ENCODE measurements at places on chromosomes 3 and 15.
A peak's percentile ranks its signal among the peaks of the same experiment; 100 is the strongest.

DNA sequence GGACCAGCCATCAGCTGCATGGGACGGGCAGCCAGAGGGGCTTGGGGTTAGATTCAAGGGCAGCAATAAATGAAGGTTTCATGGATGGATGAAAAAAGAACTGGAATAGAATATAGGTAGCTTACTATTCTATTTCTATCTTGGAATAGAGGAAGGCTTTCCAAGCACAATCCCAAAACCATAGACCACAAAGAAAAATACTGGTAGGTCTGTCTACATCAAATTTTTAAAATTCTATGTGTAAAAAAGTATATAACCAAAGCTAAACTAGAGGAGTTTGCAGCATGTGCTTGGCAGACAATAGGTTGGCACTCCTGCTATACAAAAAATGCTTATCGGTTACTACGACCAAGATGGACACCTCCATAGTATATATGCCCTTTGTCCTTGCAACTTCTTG lies 7.2 kb upstream of the FBLN2 start:
- no peak for DNase-seq

GRCh38 chr3:43288366-43288765 lies 2.0 kb downstream of the SNRK start:
- peak; percentile 84 for DNase-seq

DNA sequence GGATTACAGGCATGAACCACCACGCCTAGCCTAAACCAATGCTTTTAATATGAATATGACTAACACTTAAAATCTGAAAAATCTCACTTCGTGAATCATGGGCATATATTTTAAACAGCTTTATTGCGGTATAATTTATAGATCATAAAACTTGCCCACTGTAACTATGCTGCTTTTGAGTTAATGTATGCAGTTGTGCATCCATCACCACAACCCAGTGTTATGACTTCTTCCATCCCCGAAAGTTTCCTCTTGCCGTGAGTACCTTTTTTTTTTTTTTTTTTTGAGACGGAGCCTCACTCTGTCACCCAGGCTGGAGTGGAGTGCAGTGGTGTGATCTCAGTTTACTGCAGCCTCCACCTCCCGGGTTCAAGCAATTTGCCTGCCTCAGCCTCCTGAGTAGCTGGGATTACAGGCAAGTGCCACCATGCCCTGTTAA lies 7.1 kb downstream of the KAT2B start:
- DNase-seq, result no peak

DNA sequence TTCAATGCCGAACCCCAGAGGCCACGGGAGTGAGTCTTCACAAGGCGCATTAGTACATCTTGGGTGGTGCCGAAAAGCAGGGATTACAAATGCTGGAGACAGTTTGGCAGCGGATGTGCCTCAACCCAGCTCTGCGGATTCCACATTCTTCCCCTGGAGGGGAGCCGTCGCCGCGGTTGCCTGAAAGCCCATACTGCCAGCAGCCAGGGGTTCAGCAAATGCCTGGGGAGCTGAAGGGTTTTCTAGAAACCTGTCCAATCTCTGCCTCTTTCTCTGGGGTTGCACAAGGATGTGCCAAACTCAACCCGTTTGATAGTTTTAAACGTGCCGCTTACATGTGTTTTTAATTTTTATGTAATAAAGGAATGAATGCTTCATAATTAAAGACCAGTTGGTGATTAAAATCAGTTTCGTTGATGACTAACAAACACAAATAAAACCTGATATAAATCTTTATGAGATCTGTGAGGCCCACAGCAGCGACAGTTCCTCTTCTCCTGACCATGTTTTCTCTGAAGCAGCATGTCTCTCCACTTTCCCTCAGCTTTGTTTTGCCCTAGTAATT lies 74.6 kb upstream of the LEKR1 start:
- DNase-seq, result peak; percentile 90

DNA sequence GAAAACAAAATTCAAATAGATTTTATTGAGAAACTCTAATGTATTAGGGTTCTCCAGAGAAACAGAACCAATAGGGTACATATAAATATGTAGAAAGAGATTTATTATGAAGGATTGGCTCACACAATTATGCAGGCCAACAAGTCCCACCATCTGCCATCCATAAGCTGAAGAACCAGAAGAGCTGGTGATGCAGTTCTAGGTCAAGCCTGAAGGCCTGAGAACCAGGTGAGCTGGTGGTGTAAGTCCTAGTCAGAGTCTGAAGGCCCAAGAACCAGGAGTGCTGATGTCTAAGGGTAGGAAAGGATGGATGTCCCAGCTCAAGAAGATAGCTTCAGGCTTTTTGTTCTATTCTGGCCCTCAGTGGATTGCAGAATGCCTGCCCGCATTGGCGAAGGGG lies 2.6 kb upstream of the NFKBIZ start:
- DNase-seq, result no peak

DNA sequence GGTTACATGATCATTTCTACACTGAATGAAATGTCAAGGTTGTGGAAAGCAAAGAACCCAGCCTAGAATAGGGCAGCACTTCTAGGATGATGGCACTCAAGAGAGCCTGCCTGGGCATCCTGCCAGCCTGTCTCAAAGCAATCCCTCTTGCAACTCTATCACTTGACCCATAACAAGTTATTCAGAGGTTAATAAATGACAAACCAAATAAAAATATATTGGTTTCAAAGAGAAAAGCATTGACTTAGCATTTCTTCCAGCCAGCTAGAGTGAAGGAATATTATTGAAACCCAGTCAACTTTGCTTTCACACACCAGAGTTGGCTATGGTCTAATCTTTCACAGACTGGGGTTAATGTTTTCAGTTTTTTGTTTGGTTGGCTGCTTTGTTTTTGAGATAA lies 214.6 kb upstream of the UBE2E2 start:
- no peak for DNase-seq

DNA sequence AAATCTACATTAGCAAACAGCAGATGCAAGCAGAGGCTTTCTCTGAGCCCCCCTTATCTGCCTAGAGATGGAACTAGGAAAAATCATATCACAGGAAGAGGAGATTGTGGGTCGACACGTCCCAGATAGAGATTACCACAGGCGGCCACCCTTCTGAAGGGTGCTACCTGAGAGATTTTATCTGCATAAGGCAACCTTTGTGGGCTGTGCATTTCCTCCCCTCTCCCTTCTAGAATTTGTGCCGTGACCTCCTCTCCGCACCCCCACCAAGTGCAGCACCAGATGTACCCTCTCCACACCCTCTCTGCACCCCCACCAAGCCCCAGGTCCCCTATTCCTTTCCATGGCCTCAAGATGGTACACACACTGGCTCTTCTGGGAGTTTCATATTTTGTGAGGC lies 27.4 kb downstream of the METTL6 start:
- DNase-seq, result no peak

- no peak for DNase-seq
These were observed 409.0 kb upstream of the PROK2 start for GRCh38 chr3:72193771-72194430.

DNA sequence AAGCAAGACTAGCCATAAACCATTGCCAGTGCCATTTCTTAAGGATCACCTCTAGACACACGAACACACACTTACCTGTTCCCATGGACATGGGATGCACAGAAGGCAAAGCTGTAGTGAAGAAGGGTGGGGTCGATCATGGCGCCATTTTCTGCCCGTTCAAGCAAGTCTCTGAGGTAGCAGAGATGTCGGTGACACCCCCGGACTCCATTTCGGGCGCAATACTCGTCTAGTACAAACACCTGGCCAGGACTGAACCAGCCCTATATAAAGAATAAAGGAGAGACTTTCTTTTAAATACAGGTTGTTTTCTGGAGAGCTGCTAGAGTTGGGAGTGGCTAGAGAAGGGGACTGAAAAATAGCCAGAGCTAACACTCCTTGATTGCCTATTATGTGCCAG lies 159.4 kb upstream of the FEZF2 start:
- DNase-seq, result no peak

DNA sequence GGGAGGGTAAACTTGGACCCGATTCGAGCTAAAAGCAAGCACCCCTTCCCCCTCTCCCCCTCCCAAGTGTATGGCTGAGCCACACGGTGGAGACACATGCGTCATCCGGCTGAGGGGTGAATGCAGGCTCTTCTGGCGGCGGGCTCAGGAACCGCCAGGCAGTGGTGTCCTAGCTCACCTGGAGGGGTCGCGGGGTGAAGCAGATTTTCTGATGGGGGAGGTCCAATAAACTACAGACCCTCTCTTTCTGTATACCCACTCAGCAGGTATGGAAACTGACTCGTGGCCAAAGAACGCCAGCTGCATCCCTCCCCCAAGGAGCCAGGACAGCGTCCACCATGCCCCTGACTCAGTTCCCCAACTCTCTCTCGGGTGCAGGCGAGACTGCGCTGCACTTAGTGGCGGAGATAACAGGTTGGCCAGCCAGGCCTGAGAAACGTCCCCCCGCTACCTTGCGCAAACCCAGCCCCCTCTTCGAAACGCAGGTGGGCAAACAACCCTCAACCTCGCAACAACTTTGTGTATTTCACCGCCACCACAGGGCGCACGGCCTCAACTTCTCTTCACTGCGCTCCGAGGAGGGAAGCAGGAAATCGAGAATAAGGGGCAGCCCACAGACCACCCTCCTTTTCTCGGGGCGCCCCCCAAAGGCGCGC lies 1.3 kb downstream of the MAGI1 start:
- peak; percentile 96 for DNase-seq

DNA sequence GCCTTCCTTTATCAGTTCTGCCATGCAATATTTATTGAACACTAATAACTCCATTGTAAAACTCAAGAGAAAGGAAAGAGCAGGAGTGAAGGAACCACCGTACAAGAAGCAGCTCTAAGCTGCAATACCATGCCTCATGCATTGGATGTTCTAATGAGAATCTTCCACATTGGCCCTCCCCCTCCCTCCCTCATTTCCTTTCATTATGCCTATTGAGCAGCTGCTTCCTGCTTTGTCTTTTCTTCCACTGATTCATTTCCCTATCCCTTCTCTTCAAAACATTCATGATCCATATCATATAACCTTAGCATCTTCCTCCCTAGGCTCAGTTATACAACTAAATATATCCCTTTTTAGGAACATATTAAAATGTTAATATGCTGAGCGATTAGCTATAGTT lies 698.7 kb upstream of the GOLIM4 start:
- no peak for DNase-seq

DNA sequence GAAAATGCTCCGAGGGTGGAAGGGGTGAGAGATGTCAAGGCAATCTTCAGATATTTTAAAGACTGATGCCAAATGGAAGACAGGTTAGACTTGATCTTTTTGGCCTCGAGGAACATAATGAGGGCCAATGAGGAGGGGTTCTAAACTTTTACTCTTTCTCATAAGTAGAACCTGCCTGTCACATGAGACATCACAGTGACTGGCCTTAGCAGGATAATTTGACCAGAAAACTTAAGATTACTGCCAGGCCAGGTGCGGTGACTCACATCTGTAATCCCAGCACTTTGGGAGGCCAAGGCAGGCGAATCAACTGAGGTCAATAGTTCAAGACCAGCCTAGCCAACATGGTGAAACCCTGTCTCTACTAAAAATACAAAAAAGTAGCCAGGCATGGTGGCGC lies 12.2 kb downstream of the TM4SF4 start:
- DNase-seq, result no peak

GRCh38 chr3:153173758-153174516 lies 11.9 kb downstream of the RAP2B start:
- DNase-seq, result peak; percentile 71

DNA sequence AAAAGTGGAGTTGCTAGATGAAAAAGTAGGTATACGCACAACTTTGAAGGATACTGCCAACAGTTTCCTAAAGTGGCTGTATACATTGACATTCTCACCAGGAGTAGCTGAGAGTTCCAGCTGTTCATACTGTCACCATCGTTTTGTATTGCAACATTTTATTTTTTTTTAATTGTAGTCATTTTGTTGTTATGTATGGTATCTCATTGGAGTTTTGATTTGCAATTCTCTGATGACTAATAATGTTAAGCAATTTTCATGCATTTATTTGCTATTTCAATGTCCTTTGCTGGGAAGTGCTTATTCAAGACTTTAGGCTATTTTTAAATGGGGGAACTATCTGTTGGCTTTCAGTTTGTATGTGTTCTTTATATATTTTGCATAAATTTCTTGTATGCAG lies 185.1 kb upstream of the TGFBR2 start:
- DNase-seq, result no peak

GRCh38 chr3:65149877-65150276 lies 462.1 kb upstream of the ADAMTS9 start:
- DNase-seq, result no peak

- DNase-seq, result peak; percentile 32
These were observed 155.4 kb upstream of the GOLGA6L4 start for GRCh38 chr15:84079885-84080777.

- no peak for DNase-seq
These were observed 26.5 kb upstream of the TIMP4 start for GRCh38 chr3:12185172-12185710.

DNA sequence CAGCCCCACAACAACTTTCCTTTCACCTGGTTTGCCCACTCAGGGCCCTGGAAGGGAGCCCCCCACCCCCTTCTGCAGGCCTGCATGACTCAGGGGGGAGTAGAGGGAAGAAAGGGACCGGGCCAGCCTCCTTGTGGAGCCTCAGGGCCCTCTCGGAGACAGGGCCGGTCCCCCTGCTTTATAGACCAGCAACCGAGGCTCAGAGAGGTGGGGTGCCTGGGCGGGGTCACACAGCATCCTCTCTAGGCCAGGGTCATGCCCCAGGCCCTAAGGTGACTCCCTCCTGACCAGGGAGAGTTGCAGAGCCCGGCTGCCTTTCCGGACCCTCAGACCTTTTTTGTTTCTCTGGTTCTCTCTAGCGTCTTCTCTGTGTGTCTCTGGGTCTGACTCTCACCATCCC lies 211.3 kb downstream of the TBC1D2B start:
- DNase-seq, result no peak

GRCh38 chr3:58003093-58003492 lies 5.1 kb upstream of the FLNB start:
- DNase-seq, result peak; percentile 18

DNA sequence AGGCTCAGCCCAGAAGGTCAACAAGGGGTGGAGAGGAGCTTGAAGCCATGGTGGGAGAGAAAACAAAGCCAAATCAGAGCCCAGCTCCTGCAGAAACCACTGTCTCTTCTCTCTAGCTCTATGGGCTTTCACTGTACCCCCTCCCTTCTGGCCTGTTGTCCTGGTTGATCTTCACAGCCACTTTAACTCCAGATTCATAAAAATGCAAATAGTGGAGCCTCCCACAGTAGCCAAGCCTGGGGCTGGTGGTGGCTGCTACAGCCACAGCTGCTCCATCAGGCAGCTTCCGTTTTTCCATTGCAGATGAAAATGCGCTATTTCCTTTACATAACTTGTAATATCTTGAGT lies 20.7 kb upstream of the CAV3 start:
- DNase-seq, result peak; percentile 88

GRCh38 chr3:151035072-151035471 lies 50.4 kb upstream of the MED12L start:
- no peak for DNase-seq

GRCh38 chr15:79989682-79990081 lies 18.7 kb upstream of the BCL2A1 start:
- no peak for DNase-seq

Data from osteoblast (primary cell).